ENCODE measurements at places on chromosomes 16 and 17. TPM values are rescaled to one million over a fixed set of nuclear protein-coding genes. Genes with fewer than 3 reads are reported as not detected.

The ANKRD40CL gene
- total RNA-seq: not detected

The UMOD gene
- not detected for total RNA-seq

The EPOP gene
- total RNA-seq: 2.6 TPM

The PNMT gene
- total RNA-seq: not detected

The PPY gene
- not detected for total RNA-seq

The GPR142 gene
- total RNA-seq: not detected

The SBK1 gene
- total RNA-seq: not detected

The CCNF gene
- total RNA-seq: 40.3 TPM

The PRSS33 gene
- total RNA-seq: not detected

The TCAP gene
- not detected for total RNA-seq

The RNF213 gene
- total RNA-seq: 103 TPM

The LRRC46 gene
- 0.20 TPM for total RNA-seq

The P2RX5 gene
- 1.2 TPM for total RNA-seq

The CES2 gene
- 34.2 TPM for total RNA-seq

The GAST gene
- not detected for total RNA-seq

The AANAT gene
- not detected for total RNA-seq

The KRTAP9-2 gene
- not detected for total RNA-seq

The SLC16A13 gene
- total RNA-seq: 0.39 TPM
